Fibroblast of upper back skin (primary cell): ENCODE measurements at places on chromosomes 5 and 9.

DNA sequence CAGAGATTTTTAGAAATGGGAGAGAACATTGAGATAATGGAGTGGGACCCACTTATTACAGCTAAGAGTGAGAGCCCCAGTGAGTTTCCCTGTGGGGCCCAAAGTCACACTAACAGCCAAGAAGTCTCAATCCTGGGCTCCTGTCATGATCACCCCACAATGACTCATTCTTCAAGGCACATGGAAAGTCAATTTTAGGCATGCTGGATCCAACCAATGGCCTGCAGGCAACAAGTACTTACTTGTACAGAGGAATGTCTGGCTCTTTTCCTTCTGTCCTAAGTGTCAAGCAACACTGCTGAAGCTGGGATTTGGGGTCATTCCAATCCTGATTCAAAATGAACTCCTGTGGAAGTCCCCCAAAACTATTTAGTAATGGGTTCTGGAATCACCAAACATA, 123.1 kb downstream of the DROSHA start:
- DNase-seq = peak; percentile 80

- DNase-seq = peak; percentile 86
These were observed 47.9 kb downstream of the STOM start for GRCh38 chr9:121322037-121322736.

- DNase-seq = no peak
These were observed 39.0 kb upstream of the CLPTM1L start for GRCh38 chr5:1383886-1384401.

DNA sequence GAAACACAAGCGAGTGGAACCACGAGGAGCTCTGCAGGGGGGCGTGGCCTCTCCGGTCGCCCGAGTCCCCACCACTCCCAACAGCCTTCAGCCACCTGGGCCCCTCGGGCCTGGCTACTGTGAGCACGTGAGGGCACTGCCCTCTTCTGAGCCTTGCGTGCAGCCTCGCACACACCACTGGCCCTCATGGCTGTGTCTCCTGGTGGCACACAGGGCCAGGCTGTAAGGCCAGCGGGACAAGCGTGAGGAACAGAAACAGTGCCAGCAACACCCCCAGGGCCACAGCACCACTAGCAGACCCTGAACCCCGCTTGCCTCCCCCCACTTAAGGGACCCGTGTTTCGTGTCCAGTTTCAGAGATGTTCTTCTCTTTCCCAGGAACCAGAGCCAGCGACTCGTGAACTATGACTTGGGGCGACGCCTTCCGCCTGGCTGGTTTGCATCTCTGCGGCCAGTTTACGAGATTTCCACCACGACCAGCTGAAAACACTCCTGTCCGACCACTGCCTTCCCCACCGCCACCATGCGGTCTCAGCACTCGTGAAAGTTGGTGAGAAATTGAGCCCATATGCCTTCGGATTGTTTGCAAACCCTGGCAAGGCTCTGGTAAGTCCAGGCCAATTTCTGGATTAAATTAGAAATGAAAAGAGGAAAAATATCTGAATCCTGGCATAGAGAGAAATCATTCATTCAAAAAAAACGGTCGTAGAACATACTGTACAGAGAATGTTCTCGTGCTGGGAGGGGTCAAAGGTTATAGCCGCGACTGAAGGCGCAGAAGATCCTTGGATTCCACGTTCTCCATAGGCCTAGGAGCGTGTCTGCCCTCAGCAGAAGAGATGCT, 135.6 kb downstream of the ZNF354C start:
- DNase-seq = no peak

DNA sequence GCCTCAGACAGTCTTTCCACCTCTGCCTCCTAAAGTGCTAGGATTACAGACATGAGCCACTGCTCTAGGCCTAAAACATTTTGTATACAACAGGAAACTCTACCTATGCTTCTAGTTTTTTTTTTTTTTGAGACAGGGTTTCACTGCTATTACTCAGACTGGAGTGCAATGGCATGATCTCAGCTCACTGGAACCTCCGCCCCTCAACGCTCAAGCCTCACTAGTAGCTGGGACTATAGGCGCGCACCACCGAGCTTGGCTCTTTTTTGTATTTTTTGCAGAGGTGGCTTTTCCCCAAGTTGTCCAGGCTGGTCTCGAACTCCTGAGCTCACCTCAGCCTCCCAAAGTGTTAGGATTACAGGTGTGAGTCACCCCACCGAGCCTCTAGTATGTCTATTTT, 5.4 kb downstream of the HSPA9 start:
- no peak for DNase-seq

GRCh38 chr9:136239135-136239982, 6.3 kb downstream of the QSOX2 start:
- no peak for DNase-seq

DNA sequence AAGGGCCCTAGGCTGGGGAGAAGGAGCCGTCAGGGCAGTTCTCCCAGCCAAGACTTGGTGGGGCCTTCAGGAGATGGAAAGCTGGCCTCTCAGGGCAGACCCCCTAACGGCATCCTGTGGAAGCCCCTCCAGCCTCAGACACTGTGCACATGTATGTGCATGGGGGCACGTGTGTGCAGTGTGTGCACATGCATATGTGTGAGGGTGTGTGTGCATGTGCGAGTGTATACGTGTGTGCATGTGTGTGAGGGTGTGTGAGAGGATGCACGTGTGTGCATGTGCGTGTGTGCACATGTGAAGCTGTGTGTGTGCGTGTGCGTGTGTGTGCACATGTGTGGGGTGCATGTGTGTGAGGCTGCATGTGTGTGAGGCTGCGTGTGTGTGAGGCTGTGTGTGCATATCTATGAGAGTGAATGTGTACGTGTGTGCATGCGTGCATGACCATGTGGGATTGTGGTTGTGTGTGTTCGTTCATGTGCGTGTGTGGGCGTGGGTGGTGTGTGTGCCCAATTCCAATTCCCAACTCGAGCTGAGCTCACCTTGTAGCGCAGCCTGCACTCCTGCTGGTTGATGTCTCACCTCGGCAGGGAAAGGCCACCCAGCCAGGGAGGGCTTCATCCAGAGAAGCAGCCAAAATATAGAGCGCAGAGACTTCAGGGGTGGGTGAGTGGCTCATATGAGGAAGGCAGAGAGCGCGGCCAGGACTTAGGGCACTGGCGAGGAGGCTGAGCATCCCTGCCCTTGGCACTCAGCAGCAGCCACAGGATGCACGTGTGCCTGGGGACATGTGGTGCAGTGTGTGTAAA, 142.7 kb upstream of the PPP1R26 start:
- DNase-seq = no peak

GRCh38 chr5:106797996-106798395, 872.7 kb downstream of the EFNA5 start:
- DNase-seq = no peak

DNA sequence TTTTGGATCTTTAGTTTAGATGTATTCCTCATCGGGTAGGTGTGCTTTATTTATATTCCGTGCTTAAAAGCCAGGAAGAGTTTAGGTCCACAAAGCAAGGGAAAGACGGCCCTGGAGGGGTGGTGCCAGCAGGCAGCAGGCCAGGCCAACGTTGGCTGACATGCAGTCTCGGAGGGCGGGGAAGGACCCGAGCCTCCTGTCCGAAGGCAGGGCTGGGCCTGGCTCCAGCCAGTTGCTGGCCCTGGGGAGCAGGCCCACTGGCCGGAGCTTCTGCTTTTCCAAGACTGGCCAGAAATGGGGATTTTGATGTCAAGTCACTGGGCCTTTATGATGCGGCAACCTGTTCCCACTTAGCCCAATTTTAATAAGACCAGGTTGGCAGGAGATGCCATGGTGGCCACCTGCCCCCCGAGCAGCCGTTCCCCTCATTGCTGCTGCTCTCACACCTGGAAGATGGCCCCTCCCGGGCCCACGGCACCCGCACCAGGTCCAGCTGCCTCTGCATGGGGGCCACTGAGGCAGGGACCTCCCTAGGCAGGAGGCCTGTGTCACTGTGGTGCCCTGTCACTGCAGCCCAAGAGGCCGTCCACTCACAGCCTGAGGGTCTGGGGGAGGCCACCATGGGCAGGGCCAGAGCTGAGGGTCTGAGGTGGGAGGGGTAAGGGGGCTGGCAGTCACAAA, 23.2 kb downstream of the LPCAT1 start:
- no peak for DNase-seq

DNA sequence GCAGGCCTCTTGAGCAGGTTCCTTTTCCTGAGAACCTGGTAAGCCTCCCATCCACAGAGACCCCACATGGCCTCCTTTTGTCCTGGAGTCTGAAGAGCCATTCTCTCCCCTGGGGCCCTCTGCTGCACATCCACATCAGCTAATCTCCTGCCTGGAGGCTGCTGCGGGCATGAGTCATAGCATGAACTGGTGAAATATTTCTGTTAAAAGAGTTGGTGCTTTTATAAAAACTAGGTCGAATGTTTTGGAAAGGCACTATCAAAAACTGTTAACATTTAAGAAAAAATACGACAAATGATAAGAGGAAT, 399.4 kb downstream of the CTNND2 start:
- peak; percentile 53 for DNase-seq

DNA sequence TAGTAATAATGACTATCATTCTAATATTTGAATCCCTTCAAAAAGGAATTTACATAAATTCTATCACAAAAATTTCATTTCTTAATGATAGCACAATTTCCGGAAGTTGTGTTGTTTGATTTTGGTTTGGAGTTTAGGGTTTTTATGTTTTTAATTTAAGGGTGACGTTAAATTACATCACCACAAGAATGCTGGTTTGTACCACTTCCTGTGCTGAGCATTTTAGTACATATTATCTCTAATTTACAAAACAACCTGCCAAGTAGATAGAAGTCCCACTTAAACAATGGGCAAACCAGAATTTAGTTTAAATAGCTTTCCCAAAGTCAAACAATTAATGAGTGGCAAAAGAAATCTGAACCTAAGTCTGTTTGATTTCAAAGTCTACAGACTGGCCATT, 63.4 kb downstream of the DENND1A start:
- DNase-seq = no peak

GRCh38 chr5:128002425-128002824, 81.1 kb upstream of the SLC12A2 start:
- no peak for DNase-seq

DNA sequence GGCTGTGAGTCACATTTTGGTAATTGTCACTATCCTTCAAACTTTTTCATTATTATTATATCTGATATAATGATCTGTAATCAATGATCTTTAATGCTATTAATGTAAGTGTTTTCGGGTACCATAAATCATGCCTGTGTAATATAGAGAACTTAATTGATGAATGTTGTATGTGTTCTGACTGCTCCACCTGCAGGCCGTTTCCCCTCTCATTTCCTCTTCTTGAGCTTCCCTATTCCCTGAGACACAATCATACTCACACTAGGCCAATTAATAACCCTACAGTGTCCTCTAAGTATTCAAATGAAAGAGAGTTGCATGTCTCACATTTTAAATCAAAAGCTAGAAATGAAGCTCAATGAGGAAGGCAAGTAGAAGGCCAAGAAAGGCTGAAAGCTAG, 420.9 kb upstream of the SGCD start:
- DNase-seq = no peak

GRCh38 chr9:74035786-74036185, 461.3 kb upstream of the RORB start:
- no peak for DNase-seq

DNA sequence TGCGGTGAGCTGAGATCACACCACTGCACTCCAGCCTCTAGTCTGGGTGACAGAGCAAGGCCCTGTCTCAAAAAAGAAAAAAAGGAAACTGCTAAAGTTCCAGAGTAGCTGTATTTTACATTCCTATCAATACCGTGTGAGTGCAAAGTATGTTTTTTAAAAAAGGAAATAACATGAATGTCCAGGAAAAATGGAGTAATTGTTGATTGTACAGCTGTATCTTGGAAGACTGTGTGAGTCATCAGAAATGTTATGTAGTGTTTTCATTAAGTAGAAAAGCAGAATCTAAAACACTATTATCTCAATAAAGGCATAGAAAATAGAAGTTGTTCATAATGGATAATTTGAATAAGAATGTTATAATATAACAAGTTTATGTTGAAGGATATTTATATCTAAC, 53.9 kb downstream of the ZCCHC7 start:
- peak; percentile 22 for DNase-seq

DNA sequence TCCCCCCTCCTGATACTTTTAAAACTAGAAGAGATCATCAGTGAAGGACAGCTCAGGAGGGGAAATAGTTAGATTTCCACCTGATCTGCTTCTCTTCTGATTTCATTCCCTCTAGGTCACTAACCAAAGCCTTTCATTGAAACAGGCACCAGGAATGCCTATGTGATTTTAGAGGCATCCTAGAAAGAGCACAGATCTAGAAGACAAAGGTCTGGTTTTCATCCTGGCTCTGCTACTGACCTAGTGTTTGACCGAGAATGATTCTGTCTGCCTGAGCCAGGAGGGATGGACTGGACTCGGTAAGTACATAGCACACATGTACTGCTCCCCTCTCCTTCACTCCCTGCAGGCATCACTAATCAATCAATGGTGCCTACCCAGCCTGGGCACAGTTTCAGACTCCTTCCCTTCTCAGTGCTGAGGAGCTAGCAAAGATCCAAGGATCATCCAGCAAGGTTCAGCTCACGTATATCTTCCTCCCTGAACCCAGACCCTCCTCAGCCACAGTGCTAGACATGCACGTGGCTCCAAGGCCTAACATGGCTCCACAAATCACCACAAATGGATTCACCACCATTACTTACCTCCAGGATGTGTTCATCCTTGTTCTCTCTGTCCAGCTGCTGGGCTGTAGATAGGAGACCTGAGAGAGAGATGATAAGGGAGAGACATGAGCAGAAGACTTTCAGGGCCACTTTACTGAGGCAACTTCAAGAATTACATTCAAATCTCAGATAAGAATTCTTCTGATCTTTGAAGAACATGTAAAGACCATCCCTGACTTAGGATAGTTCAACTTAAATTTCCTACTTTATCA, 35.2 kb downstream of the FAT2 start:
- DNase-seq = no peak

DNA sequence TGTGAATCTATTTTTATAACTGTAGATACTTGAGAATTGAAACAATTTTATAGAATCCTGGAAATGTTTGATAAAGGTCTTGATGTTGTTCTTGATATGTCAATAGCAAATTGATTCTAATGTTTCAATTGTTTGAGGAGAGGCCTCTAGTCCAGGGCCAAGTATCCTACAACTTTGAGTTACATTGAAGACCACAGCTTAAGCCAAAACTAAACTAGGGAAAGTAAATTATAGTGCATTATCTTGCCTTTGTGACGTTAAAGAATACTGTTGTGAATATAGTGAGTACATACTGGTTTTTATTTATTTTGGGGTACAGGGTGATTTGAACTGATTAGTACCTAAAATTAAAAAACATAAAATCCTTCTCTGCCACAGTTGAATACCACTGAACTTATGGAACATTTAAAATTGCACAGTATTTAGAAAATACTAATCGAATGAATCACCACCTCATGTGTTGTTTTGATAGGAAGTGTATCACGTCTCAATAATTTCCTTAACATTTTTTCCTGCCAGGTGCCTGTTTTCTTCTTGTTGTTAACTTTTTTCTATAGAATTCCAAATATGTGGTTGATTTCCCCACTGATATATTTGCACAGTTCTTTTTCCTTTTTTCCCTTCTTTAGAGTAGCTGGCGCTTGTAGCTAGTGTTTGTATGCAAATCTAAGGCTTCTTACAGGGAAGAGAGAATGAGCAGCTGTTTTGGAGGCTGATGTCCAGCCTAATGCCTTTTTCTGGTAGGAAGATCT, 12.5 kb downstream of the ARHGEF28 start:
- peak; percentile 89 for DNase-seq

GRCh38 chr5:127664093-127664492, 15.2 kb downstream of the CTXN3 start:
- DNase-seq = no peak

- DNase-seq = peak; percentile 55
These were observed 155.5 kb downstream of the GNAQ start for GRCh38 chr9:77876091-77876490.

- DNase-seq = no peak
These were observed 15.2 kb upstream of the OSMR start for GRCh38 chr5:38830521-38831051.
